ENCODE measurements at places on chromosomes 3 and 15.

DNA sequence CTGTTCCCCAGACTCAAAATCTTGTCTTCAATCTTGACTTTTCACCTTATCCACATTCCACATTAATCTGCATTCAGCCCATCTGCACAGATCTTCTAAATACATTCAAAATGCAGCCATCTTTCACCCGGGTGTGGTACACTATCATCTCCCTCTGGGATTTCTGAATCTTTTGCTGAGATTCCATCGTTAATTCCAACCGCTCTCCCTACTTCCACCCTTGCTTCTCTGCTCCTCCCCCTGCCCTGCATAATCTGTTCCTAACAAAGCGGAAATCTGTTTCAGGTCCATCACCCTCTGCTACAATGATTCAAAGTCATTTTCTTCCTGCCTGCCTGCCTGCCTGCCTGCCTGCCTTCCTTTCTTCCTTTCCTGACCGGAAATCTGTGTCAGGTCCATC, 7.9 kb upstream of the GOLGA8B start:
- DNase-seq, result no peak

DNA sequence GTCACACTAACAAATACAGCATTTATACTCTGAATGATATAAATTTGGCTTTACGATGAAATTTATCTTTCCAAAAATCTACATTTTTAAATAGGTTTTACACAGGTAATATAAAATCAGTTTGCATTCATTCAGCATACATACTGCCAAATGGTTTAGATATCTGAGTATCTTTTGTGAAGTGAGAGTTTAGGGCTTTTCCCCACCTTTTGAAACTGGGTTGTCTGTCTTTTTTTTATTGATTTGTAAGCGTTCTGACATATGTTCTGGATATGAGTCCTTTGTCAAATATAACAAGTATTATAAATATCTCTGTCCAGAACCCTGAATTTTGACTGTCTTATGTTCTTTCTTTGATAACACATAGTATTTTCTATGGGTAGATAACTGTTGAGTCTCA, 42.4 kb downstream of the GABPB1 start:
- DNase-seq, result no peak

GRCh38 chr3:80734483-80734882, 966.7 kb upstream of the ROBO1 start:
- no peak for DNase-seq

DNA sequence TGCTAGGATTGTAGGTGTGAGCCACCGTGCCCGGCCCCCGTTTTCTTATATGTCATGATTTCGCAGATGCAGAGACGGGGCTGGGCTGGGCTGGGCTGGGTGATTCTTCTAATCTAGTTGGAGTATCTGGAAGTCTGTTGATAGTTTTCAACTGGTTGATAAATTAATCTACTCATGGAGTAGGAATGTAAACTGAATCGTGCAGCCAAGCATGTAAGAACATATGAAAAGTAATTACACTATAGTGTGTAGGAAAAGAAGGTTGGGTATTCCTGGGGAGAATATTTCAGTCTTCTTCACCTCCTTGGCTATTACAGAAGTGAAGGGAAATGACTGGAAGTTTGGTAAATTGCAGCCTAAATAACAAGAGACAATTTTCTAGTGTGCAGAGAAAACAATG, 82.6 kb upstream of the MAGI1 start:
- DNase-seq, result peak; percentile 48

- peak; percentile 84 for DNase-seq
These were observed 245.6 kb upstream of the GOLIM4 start for GRCh38 chr3:168341192-168341815.

DNA sequence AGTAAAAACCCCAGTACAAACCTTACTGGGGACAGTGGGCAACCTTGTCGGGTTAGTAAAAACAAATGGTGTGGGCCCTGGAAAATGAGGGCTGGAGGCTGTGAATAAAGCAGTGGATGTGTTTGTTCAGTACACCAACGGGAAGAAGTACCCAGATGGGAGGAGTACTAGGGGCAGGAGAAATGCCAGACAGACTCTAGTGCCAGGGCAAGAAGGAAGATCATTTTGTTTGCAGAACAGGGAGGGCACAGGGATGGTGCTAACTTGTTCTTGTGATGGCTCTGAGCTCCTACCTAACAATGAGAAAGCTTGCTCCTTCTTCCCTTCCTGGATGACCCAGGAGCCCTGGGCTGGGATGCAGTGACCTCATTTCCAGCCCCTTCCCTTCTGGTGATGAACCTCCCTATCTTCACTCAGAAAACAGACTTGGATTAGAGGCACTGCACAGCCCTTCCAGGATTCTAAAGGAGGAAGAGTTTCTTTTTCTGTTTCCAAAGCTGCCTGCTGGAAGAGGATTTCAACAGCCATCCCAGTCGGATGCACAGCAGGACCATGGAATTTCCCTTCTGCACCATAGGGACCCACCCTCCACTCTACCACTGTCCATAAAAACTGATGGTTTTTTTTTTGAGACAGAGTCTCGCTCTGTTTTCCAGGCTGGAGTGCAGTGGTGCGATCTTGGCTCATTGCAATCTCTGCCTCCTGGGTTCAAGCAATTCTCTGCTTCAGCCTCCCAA, 6.1 kb downstream of the RASSF1 start:
- no peak for DNase-seq

DNA sequence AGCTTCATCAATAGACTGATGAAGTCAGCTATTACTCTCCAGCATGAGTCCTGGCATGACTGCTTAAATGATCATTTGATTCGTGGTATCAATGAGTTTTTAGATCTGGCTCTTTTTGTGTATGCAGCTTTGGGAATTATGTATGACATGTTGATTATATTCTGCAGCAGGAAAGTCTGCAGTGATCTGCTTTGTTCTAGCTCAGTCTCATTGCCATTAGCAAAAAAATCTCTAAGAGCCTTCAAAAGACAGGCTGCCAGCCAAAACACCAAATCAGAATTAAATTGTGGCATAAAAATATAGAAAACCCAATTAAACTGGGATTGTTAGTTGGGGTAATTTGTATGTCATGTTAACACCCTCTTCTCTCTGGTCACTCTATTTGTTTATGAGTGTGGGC, 1021.0 kb upstream of the SEMA6D start:
- DNase-seq, result no peak

GRCh38 chr3:121508389-121508788, 37.4 kb downstream of the POLQ start:
- no peak for DNase-seq

- no peak for DNase-seq
These were observed 177.0 kb downstream of the MAGI1 start for GRCh38 chr3:65861718-65862117.

GRCh38 chr3:58202917-58203360, 7.8 kb downstream of the DNASE1L3 start:
- DNase-seq, result no peak

GRCh38 chr3:189537135-189537534, 94.1 kb upstream of the TP63 start:
- DNase-seq, result no peak

DNA sequence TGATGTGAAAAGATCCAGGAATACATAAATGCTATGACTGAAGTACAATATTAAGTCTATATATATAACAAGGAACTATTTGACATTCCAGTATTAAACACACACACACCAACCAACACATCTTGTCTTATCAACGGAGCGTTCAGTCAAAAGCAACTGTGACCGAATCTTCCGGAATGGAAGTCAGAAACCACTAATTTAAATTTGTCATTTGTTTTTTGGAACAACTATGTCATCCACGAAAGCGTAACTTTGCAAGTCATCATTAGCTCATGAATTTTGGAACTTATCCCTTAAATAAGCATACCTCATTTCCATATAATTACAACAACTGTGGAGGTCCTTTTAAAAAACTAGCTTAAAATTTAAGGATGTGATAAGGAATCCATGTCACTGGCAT, 5.0 kb downstream of the ZNF385D start:
- peak; percentile 84 for DNase-seq

DNA sequence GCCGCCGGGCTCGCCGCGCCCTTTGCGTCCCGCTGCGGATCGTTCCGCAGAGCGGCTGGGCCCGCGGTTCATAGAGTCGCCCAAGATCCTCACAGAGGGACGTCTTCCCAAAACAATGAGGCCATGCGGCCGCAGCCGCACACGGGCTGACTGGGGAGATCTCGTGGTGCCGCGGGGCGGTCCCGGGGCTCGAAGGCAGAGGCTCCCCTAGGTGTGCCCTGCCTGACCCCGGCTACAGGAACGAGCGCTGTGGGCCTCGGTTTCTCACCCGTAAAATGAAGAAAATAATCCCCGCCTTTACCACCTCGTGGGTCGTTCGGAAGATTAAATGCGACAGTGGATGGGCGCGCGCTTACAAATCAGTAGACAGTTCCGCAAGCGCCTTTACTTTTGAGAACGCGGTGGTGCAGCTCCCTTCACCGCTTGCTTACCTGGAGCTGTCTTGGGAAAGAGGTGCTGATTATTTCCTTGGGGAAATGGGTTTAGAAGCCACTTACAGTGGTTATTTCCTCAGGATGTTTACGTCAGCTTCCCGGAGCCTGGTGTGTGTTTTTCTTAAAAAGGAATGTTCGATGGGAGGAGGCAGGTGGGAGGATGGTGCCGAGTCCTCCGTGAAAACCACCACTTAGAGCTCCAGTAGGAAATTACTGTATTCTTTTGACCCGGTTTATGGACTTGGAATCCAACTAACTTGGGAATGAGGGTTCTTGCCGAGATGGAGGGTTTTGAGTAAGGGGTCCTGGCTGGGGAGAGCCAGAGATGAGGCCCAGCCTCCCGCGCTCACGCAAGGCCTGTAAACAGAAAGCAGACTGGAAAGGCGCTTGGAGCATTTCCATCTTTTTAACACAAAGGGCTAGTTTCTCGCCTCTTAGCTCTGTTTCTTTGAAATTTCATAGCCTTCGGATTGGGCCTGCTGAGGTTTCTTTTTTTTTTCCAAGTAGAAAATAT, 1.9 kb upstream of the MEX3B start:
- DNase-seq, result peak; percentile 14

- DNase-seq, result no peak
These were observed 610.2 kb upstream of the ROBO2 start for GRCh38 chr3:76429581-76430177.

- no peak for DNase-seq
These were observed 13.7 kb upstream of the TPRG1 start for GRCh38 chr3:189158034-189158433.

- DNase-seq, result no peak
These were observed 10.6 kb downstream of the PLA2G4B start for GRCh38 chr15:41849204-41849603.

- peak; percentile 74 for DNase-seq
These were observed 22.5 kb downstream of the GLB1 start for GRCh38 chr3:33074217-33075067.

DNA sequence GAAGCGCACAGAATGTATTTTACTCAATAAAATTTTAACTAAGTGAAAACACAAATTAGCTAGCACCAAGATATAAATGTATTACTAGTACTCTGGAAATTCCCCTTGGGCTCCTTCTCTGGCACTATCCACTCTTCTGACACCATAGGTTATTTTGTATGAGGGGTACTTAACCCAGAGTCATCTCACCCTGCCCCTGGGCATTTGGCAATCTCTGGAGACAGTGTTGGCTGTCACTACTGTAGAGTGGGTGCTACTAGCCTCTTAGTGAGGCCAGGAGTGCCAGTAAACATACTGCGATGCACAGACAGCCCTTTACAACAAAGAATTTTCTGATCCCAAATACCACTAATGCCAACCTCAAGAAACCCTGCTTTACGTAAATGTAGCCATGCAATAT, 246.3 kb upstream of the KBTBD8 start:
- no peak for DNase-seq

DNA sequence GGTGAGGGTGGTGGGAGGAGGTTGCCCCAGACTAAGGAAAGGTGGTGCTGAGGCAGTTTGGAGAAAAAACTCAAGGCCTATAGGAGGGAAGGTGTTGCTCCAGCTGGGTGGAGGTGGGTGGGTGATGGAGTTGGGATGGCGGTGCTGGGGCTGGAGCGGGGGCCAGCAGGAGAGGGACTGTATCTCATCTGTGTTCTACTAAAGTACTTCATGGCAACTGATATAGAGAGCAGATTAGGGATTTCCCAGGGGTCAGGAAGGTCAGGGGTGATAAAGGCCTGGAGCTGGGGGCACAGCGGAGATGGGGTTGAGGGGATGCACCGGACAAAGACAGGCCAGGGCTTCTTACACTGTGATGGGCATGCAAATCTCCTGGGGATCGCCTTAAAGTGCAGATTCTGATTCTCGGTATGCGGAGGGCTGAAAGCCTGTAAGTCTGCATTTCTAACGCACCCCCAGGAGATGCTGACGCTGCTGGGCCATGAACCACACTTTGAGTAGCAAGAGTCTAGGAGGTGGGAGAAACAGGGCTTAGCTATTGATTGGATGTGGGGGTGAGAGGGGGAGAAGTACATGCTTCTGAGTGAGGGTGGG, 4.2 kb downstream of the KLHL40 start:
- DNase-seq, result no peak

- DNase-seq, result no peak
These were observed 6.9 kb downstream of the PLCH1 start for GRCh38 chr3:155737844-155738460.

DNA sequence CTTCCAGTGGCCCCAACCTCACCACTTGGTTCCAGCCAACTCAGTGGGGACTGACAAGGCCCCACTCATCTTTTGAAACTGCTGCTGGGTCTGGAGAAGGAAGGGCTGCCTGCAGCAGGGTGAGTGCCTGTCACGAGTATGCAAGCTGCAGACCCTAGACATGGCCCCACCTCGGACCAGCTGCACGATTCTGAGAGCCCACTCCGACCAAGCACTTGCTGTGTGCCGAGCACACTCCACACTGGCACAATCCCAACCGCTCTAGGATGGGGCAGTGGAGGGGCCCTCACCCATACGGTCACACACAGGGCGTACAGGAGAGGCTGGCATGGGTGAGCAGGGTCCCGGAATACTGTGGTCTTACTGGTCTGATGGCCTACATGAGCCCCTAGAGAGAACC, 8.0 kb upstream of the PLXND1 start:
- no peak for DNase-seq

DNA sequence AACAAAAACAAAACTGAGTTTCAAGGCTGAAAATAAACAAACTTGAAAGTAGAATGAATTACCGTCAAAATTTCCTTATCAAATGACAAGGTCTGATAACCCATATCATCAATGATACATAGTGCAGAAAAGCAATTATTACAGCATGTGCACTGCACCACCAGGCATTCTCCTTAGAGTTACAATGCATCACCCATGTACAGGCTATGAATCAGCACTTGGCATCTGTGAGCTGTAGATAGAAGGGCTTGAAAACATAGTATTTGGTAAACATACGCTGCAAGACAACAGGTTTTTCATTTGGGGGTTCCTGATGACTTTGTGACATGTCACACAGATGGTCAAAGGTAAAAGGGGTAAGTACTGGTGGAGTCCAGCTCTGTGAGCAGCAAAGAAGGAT, 265.1 kb downstream of the CTNNB1 start:
- DNase-seq, result peak; percentile 46

- peak; percentile 99 for DNase-seq
These were observed 122.4 kb downstream of the THSD4 start for GRCh38 chr15:71237456-71238188.

- DNase-seq, result peak; percentile 38
These were observed 59.5 kb downstream of the SNRK start for GRCh38 chr3:43345877-43346276.
